ENCODE measurements at places on chromosomes 13 and 19.
A peak's percentile ranks its signal among the peaks of the same experiment; 100 is the strongest.

DNA sequence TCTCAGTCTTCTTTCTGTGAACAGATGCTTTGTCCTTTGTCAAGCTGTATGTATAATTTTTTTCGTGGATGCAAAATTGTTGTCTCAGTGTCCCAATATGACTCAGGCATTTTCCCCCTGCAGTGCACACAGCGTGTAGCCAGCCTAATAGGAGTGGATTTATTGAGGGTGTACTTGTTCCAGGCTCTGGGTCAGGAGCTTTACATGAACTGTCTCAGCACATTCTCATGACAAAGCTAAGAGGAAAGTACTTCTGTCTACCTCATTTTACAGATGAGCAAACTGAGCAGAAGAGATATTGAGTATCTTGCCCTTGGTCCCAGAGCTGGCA, 50.8 kb downstream of the STK24 start:
- DNase-seq = no peak

DNA sequence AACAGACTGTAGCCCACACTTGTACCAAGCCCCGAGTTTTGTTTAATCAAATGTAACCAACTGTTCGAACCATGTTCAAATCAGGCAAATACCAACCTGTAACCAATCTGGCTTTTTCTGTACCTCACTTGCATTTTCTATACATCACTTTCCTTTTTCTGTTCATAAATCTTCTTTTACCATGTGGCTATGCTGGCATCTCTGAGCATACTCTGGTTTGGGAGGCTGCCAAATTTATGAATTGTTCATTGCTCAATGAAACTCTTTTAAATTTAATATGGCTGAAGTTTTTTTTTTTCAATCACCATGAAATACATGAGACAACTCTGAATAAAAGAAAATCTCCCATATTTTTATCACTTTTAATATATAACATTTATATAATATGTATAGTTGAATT, 256.1 kb downstream of the SLITRK6 start:
- DNase-seq = no peak

DNA sequence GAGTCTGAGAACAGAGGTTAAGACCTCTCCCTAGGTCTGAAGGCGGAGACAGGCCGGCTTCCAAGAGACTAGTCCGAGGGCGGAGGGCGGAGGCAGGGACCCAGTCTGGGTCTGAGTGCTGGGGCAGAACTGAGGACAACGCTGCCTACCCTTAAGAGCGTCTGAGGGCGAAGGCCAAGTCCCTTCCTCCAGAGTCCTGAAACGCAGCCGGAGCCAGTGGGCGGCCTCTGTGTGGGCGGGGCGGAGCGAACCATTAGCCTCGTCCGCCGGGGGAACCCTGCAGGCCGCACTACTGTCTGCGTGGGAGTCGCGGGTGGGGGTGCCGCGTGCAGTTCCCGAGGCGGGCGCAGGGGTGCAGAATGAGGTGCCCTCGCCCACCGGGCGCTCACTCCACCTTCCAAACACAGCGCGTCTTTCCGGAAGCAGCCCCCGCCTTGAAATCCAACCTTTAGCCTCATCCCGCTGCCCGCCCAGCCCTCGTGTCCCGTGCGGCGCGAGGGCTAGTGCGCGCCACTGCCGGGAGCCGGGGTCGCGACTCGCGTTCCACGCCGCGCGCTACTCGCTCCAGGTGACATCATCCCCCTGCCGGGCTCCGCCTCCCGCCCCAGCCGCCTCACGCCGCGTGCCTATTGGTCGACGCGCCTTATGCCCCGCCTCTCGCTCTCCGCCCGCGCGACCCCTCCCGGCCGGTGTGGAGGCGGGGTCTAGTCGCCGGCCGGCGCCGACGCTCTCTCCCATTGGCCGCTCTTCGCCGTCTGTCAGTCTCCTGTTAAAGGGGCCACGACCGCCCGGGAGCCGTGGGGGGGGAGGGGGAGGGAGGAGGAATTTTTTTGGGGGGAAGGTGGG, at the start of gene C19orf73:
Gene C19orf73 (minus strand): TSS at position 579 of the 846 bp plus-strand sequence. CDS start 121 bp downstream, at position 458.
- DNase-seq = peak; percentile 33

DNA sequence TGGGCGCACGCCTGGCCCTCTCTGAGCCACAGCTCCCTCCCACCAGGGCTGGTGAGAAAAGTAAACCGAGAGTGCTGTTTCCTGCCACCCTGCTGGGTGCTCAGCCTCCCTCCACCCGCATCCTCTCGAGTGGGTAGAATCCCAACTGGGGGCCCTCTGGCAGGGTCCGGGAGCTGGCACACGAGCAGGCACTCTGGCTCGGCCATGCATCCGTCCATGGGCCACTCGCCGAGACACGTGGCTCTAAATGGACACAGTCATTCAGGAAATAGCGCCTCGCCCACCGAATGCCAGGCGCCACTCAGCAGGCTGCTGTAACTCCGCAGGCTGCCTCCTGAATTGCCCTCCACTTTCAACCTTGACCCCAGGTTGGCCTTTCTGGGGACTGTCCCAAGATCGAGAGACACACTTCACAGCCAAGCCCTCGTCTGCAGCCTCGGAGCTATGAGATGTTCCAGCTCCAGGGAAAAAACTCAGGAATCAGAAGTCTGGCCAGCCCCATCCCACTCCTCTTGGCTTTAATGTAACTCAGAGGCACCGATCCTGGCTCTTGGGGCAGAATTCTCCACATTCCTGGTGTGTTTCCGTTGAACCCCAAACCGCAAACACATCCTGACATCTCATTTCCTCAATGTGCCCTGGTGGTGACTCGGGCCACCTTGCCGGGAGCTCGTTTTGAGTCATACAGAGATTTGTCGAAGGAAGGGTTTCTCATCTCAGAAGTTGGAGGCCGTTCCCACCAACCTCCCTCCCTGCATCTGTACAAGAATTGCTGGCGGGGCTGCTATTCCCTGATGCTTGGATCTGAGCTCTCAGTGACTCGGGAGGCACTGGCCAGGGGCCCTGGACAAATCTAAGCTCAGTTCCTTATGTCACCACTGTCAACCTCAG, 14.1 kb downstream of the KLF2 start:
- DNase-seq = no peak

GRCh38 chr19:9709305-9709704, 34.4 kb upstream of the ZNF562 start:
- no peak for DNase-seq

- DNase-seq = no peak
These were observed 2683.8 kb downstream of the PCDH9 start for GRCh38 chr13:64546371-64546770.

DNA sequence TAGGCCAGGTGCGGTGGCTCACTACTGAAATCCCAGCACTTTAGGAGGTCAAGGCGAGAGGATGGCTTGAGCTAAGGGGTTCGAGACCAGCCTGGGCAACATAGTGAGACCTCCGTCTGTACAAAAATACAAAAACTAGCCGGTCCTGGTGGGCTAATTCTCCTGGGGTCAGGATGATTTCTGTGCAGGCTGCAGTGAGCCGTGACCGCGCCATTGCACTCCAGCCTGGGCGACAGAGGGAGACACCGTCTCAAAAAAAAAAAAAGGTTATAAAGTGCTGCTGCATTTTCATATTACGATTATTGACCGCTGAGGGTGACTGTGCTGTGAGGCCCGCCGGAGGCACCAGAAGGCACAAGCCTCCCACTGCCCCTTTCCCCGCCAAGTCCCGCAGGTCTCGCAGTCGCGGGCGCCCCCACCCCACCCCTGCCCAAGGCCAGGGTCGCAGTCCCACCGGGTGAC, 477 bp upstream of the PLEKHF1 start:
- no peak for DNase-seq

- DNase-seq = peak; percentile 57
These were observed 49.4 kb downstream of the SACS start for GRCh38 chr13:23384111-23384510.

DNA sequence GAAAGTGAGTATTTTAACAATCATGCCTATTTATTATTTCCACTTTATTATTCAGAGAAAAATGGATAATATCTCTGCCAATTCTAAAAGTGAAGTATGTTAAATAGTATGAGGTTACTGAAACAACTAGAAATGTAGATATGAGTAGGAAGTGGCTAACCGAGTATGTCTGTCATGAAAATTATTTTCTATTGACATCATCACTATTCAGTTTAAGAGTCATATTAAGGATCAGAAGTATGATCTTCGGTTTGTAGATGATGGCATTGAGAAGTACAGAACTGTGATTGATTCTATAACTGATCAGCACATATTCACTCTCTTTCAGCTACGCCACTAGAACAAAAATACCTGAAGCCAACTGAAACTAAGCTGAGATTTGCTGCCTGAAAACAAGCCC, 146.4 kb upstream of the SLITRK5 start:
- DNase-seq = no peak

GRCh38 chr19:17111766-17112165, 36.2 kb downstream of the MYO9B start:
- DNase-seq = no peak

DNA sequence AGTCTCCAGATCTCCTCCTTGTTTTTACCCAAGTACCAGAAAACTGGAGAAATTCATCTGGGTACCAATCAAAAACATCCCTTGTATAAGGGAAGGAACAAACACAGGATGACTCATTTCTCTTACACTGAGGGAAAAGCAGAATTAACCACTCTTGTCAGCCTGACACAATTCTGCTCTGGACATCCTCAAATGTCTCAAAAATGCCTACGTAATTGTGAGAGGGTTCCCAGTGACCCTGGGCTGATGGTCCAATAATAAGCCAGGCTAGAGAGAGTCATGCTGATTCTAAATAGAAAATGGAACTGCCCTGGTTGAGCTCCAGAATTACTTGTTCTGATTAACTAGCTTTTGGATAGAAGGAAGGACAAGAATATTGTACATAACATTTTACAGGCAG, 14.5 kb downstream of the ZNF708 start:
- DNase-seq = no peak

DNA sequence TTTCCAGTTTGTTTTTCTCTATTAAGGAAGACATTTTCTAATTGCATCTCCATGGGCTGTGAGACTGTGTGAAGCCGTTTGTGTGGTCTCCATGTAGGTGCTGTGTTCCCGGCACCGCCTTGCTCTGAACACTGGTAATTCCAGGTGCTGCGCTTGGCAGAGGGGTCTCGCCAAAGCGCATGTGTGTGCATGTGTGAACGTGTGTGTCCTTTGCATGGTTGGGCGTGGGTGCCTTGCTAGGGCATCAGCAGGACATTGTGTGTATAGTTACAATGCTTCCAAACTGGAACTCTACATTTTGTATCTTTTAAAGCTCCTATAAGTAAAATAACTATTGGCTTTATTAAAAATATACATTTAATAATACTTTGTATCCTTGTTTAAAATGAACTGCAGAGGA, 9.8 kb upstream of the GPI start:
- DNase-seq = no peak

- no peak for DNase-seq
These were observed 933 bp downstream of the TFPT start for GRCh38 chr19:54114340-54115108.

- no peak for DNase-seq
These were observed 40.2 kb downstream of the OLFM4 start for GRCh38 chr13:53068585-53069520.

DNA sequence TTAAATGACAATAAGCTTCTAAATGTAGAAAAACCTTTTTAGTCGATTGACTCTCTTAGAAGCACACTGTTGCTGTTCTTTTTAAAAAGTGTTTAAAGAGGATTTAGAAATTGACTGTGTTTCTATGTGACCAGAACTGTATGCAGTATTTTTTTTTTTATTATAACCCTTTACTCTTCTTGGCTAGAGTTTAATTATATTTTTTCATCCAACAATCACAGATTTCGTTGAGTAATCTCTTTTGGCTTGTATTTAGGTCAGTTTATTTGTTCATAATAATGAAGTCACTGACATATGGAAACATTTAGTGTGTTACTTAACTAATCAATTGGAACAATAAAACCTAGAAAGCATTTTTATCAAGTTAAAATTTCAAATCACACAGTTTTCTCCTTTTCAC, 19.9 kb downstream of the CSNK1A1L start:
- DNase-seq = no peak

Measured in AG04449 (cell line).